D341Med (cell line): ENCODE measurements at places on chromosomes 16 and 17.
A peak's percentile ranks its signal among the peaks of the same experiment; 100 is the strongest.

DNA sequence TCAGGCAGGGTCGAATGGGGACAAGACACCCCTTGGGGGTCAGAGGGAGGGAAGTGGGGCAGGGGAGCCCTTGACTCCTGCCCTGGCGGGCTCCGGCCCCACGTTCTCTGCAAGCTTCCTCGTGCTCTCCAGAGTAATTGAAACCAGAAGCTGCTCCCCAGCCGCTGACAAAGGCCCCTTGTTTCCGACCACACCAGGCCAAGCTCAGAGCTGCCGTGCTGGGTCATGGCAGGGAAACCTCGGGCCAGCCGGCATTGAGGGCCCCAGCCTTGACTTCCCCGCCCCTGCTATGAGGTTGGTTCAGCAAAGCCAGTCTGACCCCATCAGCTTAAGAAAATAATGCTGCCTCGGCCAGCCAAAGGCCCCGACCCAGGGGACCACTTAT, 43.3 kb downstream of the TIMM22 start:
- DNase-seq = no peak

- no peak for DNase-seq
These were observed 13.3 kb downstream of the GGA2 start for GRCh38 chr16:23496821-23497542.

DNA sequence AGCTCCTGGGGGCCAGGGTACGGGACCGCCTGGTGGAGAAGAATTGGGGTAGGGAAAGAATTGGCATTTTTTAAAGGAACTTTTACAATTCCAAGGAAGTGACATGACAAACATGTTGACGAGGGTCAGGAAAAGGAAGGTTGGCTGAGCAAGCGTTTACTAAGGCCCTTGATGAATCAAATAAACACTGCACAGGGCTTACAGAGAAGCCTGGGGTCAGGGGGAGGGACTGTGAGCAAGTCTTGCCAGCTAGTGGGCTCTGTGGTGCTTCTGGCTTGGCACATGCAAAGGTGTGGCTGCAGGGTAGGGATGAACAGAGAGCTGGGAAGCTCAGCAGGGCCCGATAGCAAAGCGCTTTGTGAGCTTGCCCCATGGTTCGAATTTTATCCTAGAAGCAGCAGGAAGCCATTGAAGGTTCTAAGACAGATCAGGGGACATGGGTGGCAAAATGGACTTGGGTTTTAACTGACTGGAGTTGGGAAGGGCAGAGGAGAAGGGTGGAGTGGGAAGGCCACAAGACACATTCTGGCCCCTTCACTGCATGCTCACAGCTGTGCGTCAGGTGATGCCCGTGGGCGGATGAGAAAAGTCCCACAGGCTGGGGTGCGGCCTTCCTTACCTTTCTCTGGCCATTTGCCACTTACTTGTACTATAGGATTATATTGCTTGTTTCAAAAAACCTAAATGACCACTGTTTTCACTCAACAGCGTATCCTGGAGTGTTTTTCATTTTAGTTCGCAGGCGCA, 117.8 kb downstream of the SOCS1 start:
- no peak for DNase-seq

- no peak for DNase-seq
These were observed 55.4 kb downstream of the COPRS start for GRCh38 chr17:31803494-31804213.

GRCh38 chr16:1101573-1102332, 5.7 kb upstream of the C1QTNF8 start:
- no peak for DNase-seq

GRCh38 chr17:68351395-68351794, 60.1 kb downstream of the ARSG start:
- peak; percentile 63 for DNase-seq

DNA sequence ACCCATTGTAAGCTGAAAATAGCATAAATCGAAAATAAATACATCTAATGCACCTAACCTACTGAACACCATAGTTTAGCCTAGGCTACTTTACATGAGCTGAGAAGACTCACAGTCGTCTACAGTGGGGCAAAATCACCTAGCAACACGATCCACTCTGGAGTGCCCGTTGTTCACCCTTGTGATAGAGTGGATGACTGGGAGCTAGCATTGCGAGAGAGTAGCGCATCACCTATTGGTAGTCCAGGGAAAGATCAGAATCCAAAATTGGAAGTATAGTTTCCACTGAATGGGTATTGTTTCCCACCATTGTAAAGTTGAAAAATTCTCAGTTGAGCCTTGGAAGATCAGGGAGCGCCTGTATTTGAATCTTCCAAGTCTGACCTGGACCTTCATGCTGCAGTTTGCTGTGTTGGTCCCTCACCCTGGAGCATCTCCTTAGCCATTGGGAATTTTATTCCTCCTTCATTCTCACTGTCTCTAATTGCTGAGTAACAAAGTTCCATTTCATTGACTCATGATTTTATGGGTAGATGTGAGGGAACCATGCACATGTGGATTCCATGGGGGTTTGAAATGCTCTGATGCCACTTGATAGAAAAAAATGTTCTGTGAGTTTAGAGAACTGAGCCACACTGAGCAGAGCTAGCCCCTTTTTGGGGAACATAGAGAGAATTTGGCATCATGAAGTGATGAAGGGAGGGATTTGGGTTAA, 19.6 kb downstream of the AKAP1 start:
- no peak for DNase-seq

GRCh38 chr17:10177913-10178505, 20.4 kb downstream of the GAS7 start:
- DNase-seq = no peak

- peak; percentile 100 for DNase-seq
These were observed at the start of gene CSNK1D for GRCh38 chr17:82273327-82274133. CSNK1D (minus strand) TSS chr17:82273700; CDS start chr17:82273381, 319 bp downstream.

- no peak for DNase-seq
These were observed 29.9 kb downstream of the CIBAR2 start for GRCh38 chr16:85082173-85083050.

DNA sequence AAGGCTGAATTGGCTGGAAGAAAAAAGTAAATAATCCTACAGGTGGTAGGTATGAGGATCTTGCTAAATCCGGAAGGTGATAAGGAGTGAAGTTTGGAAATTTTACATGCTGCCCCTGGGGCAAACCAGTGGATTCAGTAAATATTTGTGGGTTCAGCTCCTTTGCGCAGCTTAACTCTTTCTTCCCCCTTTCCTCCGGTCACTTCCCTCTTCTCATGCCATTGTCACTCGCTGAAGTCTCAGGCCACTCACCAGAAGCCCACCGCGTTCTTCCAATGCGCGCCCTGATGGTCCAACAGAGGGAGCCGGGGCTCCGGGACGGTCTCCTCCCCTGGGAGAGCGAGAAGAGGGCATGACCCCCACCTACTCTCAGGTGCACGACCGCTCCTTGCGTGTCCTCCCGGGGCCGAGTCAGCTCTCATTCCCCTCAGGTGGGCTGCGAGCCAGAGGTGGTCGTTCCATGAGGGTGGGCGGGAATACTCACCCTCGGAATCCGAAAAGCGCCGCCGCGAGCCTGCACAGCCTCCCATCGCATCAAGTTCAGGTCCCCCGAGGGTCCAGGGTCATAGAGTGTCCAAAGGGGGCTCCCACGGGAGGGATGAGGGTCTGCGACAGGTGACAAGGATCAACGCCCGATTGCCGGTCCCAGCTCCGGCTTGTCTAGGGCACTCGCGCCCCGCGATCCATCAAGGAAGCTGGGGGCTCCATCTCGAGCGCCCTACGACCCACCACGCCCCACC, 474 bp downstream of the CLN3 start:
- DNase-seq = peak; percentile 52

DNA sequence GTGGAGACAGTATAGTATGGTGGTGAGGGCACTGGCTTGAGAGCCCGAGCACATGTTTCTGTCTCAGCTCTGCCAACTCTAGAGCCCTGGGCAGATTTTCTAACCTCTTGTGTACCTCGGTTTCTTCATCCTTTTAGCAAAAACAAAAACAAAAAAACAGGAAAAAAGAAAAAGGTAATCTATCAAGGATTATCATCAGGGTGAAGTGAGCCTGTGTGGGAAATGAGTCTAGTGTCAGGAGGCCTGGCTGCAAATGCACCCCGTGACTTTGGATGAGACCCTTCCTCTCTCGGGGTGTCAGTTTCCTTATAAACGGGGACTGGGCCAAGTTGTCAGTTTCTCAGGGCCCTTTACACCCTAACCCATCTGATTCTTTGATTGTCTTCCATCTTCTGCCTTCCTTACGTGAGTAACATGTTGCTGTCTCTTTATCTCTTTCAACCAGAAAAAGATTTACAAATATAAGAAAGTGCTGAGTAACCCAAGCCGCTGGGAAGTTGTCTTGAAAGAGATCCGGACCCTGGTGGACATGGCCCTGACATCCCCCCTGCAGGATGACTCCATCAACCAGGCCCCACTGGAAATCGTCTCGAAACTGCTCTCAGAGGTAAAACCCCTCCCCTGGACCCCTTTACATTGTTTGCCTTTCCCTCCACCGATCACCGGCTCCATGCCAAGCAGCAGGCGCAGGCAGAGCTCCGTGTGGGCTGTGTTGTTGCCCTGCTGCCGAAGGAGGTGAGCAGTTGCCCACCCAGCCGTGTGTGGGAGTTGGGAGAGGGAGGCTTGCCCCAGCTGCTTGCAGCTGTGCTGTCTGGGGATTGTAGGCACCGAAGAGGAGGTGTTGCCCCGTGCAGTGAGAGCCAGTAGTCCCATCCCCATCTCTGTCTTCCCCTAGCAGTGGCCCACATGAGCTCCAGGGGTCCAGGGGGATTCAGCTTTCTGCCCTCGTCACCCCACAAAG, 127.1 kb upstream of the PLCG2 start:
- DNase-seq = no peak

- DNase-seq = peak; percentile 65
These were observed 12.2 kb upstream of the LONP2 start for GRCh38 chr16:48231727-48232492.

GRCh38 chr17:79842656-79843473, 3.6 kb upstream of the CBX4 start:
- peak; percentile 79 for DNase-seq

DNA sequence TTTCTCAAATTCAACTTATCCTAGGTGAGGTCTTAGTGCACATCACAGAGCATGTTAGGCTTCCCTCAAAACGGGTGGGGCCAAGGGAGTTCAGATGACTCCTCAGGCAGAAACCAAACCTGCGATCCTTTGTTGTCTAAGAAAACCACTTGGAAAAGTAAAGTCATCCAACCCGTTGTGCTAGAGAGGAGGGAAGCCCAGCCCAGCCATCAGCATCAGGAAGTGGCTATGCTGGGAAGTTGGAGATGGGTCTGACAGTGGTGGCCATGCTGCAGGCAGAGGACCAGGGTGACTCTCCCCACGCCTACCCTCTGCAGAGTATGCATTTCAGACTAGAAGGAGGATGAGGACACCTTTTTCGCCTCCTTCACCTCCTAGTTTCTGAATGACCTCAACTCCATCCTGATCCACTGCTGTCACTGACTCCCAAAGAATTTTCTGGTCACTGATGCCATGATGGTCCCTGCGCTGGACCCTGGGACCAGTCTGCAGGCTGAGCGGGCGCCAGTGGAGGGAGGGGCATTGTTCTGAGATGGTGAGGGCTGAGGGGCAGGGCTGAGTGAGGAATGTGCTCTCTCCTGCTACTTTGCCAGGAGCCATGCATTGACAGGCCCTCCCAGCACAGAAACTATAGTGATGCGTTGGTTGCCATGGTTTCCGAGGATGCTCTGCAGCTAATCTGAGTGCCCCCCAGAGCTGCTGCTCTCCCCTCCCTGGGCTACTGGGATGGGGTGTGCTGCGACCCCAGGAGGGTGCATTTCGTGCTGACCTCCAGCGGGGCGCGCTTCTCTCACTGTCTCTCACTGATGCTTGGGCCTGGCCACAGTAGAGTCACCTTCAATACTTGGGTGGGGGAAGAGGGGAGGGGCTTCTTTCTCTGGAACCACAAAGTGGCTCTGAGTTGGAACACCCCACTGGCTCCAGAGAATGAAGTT, 20.4 kb downstream of the ALOX12B start:
- DNase-seq = no peak

- peak; percentile 55 for DNase-seq
These were observed 393.5 kb downstream of the UTP18 start for GRCh38 chr17:51653878-51654277.

- DNase-seq = no peak
These were observed 643.5 kb downstream of the CDH11 start for GRCh38 chr16:64478252-64478906.

GRCh38 chr16:11310997-11311561, 29.9 kb upstream of the PRM1 start:
- no peak for DNase-seq

- peak; percentile 64 for DNase-seq
These were observed 18.6 kb downstream of the PRCD start for GRCh38 chr17:76558198-76559095.

- no peak for DNase-seq
These were observed 305.1 kb upstream of the GOT2 start for GRCh38 chr16:59039066-59039720.

DNA sequence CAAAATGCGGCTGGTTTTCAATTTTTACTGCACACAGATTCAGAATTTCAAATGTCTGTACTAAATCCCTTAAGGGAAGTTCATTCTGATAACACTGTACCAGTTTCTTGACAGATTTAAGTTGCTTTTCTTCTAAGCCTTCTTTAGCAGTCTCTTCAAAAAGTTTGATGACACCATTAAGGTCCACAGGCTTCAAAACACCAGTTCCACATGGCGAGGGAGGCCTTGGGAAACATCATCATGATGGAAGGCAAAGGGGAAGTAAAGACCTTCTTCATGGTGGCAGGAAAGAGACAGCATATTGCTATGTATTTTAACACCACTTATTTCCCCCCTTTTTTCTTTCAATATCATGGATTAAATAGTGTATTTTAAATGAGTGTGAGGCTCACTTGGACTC, 24.5 kb downstream of the NLRC5 start:
- no peak for DNase-seq

- DNase-seq = peak; percentile 35
These were observed 13.2 kb upstream of the RBFOX3 start for GRCh38 chr17:79623786-79624717.

- DNase-seq = no peak
These were observed 149.3 kb downstream of the SOCS1 start for GRCh38 chr16:11106726-11107125.

GRCh38 chr17:64123114-64123513, 6.8 kb downstream of the ERN1 start:
- DNase-seq = no peak

DNA sequence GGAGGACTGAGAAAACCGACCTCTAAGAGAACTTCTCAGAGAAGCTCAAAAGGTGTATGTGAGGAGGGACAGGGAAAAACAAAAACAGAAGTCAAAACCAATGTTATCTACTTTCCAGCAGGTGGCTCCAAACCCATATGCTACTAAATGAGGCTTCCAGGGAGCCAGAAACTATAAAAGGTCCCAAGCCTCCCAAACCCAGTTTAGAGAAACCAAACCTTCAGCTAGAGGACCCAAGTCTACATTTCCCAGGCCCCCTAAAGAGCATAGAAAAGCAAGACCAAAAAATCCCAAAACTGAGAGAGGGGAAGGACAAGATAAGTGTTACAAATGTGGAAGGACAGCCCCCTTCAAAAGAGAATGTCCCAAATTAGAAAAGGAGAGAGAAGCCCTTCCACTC, 3.7 kb downstream of the HPR start:
- peak; percentile 45 for DNase-seq

- no peak for DNase-seq
These were observed 20.3 kb upstream of the SLC52A1 start for GRCh38 chr17:5055543-5055942.
